ENCODE measurements at places on chromosomes 11 and 22.

DNA sequence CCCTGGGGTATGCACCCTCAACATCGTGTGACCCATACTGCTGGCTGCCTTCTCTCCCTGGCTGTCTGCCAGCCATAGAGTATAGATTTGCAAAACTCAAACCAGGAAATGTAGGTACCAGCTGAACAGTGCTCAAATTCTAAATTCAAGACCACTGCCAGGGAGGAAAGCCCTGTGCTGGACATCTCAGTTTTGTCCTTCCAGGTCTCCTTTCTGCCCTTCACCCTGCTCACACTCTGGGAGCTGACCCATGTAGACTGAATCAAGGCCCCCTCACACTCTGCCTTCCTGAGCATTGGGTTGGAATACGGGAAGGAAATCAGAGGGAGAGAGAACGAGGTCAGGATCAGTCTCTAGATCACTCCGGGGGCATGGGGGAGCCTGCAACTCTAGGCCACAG lies 12.4 kb upstream of the DRD2 start:
- no peak for DNase-seq

- DNase-seq, result no peak
These were observed 1.7 kb downstream of the ZBTB16 start for GRCh38 chr11:114061048-114061680.

DNA sequence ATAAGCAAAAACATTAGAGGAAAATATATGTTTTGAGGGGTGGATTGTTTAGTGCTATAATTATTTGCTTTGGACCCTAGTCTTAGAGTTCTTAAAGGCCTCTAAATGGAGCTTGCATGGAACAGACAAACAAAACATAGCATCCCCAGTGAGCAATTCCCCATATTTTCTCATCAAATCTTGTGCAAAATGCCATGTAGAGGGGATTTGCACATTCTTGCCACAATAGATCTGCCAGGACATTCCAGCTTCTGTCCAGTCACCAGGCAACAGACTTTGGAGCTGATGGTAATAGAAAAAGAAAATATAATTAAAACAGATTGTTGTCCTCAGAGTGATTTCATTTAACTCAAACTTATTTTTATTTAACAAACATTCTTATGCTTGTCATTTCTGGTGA lies 360.3 kb upstream of the PDGFD start:
- DNase-seq, result no peak

- DNase-seq, result peak; percentile 66
These were observed 27.8 kb upstream of the ZNRF3 start for GRCh38 chr22:28855355-28856094.

- no peak for DNase-seq
These were observed 970.4 kb downstream of the BRD1 start for GRCh38 chr22:48857202-48857805.

DNA sequence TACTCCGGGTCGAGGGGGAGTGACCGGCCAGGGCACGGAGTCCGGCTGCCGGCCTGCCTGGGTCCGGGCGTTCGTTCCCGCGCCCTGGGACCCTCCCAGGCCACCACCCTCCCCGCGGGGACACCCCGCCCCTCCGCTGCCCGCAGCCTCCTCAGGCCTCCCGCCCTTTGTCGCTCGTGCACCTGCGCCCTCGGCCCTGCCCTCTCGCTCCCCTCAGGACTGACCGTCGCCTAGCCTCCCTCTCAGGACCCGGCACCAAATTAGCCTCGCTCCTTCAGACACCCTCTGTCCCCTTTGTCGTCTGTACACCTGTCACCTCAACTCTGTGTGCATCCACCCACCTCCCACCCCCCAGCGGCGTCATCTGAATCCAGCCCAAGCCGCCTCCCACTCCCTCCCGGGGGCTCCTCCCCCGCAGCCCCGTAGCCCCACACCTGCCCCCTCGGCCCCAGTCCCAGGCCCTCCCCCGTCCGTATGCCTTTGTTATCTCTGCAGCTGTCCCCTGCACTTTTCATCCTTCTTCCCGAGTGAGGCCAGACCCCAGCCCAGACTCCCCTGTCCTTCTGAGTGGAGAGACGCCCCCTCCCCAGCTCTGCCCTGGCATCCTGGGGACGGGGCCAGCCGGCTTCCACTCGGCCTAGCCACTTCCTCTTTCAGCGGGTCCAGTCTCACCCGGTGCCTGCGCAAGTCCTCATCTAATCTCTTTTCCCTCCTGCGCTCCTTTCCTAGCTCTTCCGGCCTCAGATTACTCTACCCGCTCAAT lies 643 bp downstream of the TIGD3 start:
- DNase-seq, result no peak

DNA sequence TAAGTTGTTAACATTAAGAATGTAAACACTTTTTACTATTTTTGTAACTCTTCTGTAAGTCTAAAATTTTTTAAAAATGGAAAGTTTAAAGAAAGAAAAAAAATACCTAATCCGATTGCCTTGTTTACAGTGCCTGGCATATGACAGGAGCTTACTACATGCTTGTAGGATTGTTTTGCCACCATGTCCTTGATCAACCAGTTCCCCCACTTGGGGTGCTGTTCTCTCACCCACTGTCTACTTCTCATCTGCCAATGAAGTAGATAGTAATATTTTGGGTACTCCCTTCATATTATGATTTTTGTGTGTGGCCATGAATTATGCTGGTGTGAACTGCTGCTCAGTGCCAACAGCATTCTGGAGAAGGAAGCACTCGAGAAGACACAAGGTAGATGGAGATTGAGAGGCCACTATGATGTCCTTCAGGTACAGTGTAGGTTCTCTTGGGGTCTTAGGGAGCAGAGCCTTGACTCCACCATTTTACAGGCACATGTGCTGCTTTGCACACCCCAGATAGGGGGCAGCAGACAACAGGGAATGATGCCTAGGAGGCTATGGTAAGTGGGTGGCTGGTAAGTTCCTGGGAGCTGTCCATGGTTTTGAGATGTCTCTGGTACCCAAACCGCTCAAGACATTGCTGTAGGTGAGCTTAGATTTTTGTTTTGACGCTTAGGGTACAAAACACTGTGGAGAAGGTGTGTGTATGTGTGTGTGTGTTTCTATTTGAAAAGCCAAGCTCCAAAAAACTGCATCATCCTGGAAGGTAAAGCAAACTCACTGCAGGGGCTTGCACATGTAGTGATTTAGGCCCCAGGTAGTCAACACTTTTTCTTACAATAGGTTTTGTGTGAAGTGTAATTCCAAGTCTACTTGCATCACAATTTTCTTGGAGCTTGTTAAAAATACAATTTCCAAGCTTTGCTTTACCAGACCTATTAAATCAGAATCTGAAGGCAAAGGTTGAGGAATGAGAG lies 494.5 kb upstream of the LARGE1 start:
- DNase-seq, result peak; percentile 22

DNA sequence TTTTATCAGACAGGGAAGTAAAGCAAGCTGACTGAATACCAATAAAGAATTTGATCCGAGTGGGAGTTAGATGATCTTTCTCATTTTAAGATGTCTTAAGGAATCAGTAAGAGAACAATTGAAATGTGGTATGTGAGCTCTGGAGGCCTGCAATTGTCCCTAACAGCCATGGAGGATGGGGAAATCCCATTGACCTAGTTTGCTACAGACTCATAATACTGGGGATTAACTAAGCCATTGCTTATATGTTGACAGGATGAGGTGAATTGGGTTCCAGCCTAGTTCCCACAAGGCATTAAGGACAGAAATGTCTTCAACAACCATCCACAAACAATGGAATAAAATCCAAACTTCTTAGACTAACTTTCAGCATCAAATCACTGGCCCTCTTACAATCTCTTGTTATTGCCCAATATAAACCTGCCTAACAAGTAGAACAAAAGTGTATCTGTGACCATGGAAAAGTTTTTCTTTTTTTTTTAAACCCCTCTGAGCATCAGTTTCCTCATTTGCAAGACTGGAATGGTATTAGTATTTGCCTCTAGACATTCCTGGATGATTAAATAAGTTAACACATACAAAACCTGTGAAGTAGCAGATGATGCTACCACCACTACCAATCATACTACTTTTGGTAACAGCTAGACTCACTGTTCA lies 773.2 kb downstream of the DLG2 start:
- no peak for DNase-seq

- DNase-seq, result no peak
These were observed 18.6 kb downstream of the SYT9 start for GRCh38 chr11:7270233-7270865.

GRCh38 chr22:19986410-19987341 lies 29.9 kb downstream of the ARVCF start:
- DNase-seq, result peak; percentile 75

GRCh38 chr11:73350908-73351636 lies 25.1 kb upstream of the RELT start:
- peak; percentile 72 for DNase-seq

GRCh38 chr11:19447150-19447566 lies 206.4 kb upstream of the E2F8 start:
- peak; percentile 28 for DNase-seq

GRCh38 chr11:131957201-131957600 lies 586.8 kb downstream of the NTM start:
- no peak for DNase-seq

- peak; percentile 71 for DNase-seq
These were observed 14.9 kb upstream of the CCDC73 start for GRCh38 chr11:32809313-32809712.

DNA sequence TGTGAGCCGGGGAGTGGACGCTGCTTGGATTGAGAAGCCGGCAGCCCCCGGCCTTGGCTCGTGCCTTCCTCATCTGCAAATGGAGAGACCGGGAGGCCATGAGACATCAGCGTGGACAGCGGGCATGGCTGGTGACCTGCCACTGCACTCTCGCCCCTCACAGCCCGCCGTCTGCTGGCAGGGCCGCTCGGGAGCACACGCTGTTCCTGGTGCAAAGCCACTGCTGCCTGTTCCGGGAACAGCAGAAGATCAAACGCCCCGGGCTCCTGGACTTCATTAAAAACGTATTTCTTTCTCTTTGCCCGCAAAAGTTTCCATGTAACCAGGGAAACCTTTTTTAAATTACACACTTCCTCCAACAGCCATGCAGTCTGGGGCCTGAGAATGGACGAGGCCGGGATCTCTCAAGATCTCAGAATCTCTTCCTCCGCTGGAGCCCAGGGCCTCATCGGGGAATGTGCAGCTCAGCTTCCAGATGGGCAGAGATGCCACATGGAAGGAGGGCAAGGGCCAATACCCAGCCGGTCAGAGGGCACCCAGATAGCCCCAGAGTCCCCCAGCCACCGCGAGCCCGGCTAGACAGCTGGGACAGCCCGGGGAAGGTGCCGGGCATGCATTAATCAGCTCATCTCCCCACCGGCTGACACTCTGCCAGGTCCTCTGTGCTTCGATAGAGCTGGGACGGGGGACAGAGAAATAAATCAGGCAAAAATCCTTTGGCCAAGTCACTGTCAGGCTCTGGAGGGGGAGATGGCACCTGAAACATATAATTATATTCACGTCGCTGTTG lies 62.8 kb upstream of the PRR5 start:
- DNase-seq, result peak; percentile 57

DNA sequence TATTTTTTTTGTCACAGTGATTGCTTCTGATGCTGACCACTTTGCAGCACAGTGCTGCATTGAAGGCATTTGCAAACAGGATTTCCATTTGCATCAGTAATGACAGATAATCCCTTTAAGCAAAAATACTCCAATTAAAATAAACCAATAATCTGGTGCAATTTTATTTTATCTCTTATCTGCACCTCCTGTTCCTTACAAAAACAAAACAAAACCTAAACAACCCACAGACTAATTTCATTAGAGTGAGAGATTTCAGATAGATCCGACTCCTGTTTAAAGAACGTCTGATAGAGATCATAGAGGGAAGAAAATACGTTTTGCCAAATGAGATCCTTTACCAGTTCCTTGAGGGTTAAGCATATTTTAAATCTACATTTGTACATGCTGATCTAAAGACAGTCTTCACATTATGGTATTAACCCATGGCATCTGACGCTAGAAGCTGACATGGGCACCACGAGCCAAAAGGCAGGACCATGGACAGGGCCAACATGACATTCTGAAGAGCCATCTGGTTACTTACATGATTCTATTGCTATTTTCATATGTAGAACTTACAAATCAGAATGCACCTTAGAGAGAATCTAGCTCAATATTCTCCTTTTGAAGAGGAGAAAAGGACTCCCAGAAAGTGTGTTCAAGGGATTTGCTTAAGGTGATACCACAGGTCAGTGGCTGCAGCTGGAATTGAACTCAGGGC lies 286.2 kb upstream of the NARS2 start:
- peak; percentile 49 for DNase-seq

DNA sequence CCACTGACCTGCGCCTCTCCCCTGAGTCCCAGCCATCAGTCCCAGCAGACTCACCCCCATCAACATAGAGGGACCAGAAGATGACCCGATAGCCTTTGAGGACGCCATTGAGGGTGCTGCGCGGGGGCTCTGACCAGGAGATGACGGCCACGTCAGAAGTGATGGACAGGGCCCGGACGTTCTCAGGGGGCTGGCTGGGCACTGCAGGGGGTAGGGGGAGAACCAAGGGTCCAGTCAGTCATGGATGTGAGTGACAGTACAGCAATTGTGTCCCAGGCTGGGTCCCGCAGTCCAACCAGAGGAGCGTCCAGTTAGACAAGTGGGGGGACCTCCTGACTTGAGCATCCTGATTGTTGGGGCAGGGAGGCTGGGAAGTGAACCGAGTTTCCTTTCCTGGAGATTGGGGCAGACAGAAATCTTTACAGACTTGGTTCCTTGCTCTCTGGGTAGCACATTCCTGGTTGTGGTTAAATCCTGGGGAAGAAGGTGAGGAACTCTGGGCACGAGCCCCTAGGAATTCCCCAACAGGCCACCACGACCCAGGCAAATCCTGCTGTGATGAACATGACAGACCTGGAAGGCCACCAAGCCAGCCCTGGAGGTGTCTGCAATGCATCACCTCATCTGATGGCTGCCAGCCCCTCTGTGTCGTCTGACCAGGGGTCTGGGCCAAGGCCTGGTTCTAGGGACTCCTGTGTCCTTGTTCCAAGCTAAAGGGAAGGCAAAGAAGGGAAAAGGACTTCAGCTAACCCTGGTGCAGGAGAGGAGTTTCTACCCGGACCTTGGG lies 133.9 kb downstream of the CEP164 start:
- no peak for DNase-seq

- DNase-seq, result no peak
These were observed 93.4 kb upstream of the DRD2 start for GRCh38 chr11:113568566-113568965.

DNA sequence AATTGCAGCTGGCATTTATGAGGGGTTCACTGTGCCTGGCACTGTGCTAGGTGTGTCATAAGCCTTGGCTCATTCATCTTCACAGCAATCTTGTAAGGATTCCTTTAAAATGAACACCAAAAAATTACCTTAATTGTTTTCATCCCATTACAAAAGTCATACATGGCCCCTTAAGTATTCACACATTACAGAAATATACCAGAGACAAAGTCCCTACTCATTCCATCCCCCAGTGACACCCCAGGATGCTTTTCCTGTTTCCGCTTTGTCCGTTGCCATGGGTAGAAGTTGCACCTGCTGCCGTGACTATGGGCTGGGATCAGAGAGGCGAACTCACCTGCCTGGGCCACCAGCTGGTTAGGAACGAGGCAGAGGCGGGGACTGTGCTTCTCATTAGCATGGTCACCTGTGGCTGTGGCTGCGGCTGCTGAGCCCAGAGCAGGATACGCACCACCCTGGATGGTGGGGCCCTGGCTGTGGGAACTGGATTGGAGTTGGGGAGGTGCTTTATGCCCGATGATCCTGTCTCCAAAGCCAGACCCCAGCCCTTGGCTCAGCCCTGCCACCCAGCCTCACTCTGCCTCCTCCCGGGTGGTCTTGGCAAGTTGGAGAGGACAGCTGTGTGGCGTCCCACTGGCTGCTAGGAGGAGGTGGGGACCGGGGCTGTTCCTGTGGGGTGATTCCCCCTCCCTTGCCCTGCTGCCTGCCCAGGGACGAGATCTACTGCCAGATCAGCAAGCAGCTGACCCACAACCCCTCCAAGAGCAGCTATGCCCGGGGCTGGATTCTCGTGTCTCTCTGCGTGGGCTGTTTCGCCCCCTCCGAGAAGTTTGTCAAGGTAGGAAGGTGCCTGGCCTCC lies 60.8 kb downstream of the MYO7A start:
- DNase-seq, result no peak

GRCh38 chr11:2576111-2576510 lies 123.7 kb downstream of the KCNQ1OT1 start:
- no peak for DNase-seq

All from EH (cell line).